ENCODE measurements at places on chromosomes 1 and 21. TPM values are rescaled to one million over a fixed set of nuclear protein-coding genes. Genes with fewer than 3 reads are reported as not detected.

DNA sequence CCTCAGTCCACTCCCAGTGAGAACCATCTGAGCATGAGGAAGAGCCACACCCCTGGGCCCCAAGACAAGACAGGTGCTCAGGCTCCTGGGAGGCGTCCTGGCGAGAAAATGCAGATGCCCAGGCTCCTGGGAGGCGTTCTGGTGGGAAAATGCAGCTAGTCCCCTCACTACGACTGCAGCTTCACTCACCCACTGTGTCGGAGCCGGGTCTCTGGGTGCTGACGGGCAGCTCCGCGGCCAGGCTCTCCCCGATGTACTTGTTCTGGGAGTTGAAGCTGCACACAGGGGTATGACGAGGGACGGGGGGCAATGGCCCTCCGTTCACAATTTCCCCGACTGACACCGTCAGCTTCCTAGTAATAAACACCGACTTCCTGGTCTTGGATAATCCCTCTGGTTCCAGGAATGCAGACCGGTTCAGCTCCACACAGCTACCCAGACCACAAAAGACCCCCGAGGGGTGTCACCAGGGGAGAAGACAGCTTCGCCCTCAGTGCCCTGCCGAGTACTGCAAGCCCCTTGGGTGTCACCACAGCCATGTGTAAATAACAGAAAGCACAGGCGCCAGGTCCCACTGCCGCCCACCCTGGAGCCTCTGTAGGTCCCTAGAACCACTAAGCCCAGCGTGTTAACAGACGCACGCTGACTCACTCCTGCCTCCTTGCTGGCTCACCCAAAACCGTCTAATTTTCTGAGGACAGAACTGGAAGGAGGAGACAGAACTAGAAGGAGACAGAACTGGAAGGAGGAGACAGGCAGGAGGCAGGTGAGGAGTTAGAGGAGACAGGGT is 19.5 kb downstream of the MCM3AP start:
- peaks cover 8% of the 10 kb centered on the region for H3K36me3 ChIP-seq
- DNase-seq: no peak
- no peaks in the 10 kb centered on the region for H3K27me3 ChIP-seq

GRCh38 chr1:167509587-167509986 is 8.7 kb downstream of the CD247 start:
- no peaks in the 10 kb centered on the region for H3K36me3 ChIP-seq
- H3K4me1 ChIP-seq: no peaks in the 10 kb centered on the region
- H3K27me3 ChIP-seq: no peaks in the 10 kb centered on the region
- no peak overlapping the region for H3K27ac ChIP-seq
- DNase-seq: no peak
- H3K4me3 ChIP-seq: no peak overlapping the region

SAMSN1 gene
- total RNA-seq: not detected

DNA sequence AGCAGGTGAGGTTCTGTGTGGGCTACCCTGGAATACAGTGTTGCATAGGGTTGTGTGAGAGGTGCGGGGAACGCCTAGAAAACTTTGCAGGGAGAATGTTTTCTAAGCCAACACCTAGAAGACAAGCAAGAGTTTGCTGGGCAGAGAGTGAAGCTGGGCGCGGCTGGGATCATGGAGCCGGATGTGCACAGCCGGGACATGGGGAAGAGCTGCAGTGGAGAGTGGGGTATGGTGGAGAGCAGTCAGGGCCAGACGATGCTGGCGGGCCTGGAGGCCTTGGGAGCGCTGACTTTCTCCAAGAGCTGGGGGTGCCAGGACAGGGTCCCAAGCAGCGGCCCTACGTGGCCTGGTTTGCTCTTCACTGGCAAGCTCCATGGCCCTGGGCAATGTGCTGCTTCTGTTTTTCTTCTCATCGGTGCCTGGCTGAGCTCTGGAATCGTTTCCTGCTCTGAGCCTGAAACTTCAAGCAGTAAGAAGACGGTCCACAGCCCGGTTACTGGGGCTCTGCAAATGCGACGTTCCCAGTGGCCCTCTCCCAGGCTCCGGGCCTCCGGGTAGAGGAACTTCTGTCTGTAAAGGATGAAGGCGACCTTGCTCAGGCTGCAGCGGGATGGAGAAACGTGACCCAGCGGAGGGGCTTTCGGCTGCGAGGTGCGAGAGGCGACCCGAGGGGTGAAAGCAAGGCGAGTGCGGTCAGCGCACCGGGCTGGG is 51.9 kb upstream of the CD34 start:
- H3K27ac ChIP-seq: no peak overlapping the region
- H3K4me3 ChIP-seq: peak overlapping the region; percentile 49
- peaks cover 15% of the 10 kb centered on the region for H3K27me3 ChIP-seq
- H3K4me1 ChIP-seq: peaks cover 4% of the 10 kb centered on the region
- H3K36me3 ChIP-seq: no peaks in the 10 kb centered on the region

GRCh38 chr1:197144570-197145325 is 1.7 kb downstream of the ASPM start:
- DNase-seq: no peak
- peaks cover 17% of the 10 kb centered on the region for H3K4me1 ChIP-seq
- peak overlapping the region; percentile 84 for H3K4me3 ChIP-seq
- H3K27ac ChIP-seq: no peak overlapping the region

- H3K4me1 ChIP-seq: peaks cover 8% of the 10 kb centered on the region
- H3K27ac ChIP-seq: no peak overlapping the region
Observed at GRCh38 chr1:178323067-178323466, 173.7 kb downstream of the CLEC20A start.

- no peaks in the 10 kb centered on the region for H3K27me3 ChIP-seq
- H3K27ac ChIP-seq: no peak overlapping the region
- no peaks in the 10 kb centered on the region for H3K4me1 ChIP-seq
- DNase-seq: no peak
Observed at GRCh38 chr21:37087188-37087587, 14.1 kb downstream of the TTC3 start.

ACTL8 gene
- total RNA-seq: 0.55 TPM

NBPF4 gene
- 0.70 TPM for total RNA-seq

GRCh38 chr1:125086611-125087010 is 3901.8 kb downstream of the SRGAP2C start:
- H3K27ac ChIP-seq: no peak overlapping the region
- H3K27me3 ChIP-seq: no peaks in the 10 kb centered on the region
- no peaks in the 10 kb centered on the region for H3K4me1 ChIP-seq
- H3K36me3 ChIP-seq: no peaks in the 10 kb centered on the region
- DNase-seq: no peak

Measured in PC-9 (cell line).